ENCODE measurements at places on chromosomes 2 and 18. TPM values are rescaled to one million over a fixed set of nuclear protein-coding genes. Genes with fewer than 3 reads are reported as not detected.
A peak's percentile ranks its signal among the peaks of the same experiment; 100 is the strongest.

DNA sequence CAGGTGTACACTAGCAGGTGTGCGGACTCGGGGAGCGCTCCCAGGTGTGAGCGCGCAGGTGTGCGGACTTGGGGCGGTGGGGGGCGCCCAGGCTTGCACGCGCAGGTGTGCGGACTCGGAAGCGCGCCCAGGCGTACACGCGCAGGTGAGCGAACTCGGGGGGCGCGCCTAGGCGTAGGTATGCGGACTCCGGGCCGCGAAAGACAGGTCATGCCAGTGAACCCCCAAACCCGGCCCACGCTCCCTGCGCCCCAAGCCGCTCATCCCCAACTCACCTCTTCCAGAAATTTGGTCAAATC is 342 bp downstream of the CYB5A start:
- no peak for DNase-seq

GRCh38 chr2:149001496-149001895 is 37.0 kb upstream of the LYPD6B start:
- no peak for DNase-seq

MC5R gene
- 0.12 TPM for total RNA-seq

GRCh38 chr2:56449002-56449431 is 265.2 kb downstream of the CCDC85A start:
- DNase-seq: no peak

DNA sequence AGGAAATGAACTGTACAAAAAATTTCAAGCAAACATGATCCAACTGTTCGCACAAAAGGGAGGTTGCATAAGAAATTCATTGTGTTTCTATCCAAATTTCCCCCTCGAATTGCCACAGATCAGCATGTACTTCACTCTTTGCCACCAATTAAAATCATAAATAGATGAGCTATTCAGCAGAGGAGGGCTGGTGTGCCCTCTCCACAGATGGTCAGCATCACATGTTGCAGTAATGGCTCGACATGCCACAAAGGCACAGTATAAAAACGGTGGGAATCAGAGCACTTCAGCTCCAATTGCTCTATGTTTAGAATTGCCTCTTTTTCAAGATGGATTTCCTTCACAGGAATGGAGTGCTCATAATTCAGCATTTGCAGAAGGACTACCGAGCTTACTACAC is at the start of gene G6PC2:
G6PC2 (plus strand) TSS at position 289 of the 400 bp plus-strand sequence; CDS start at position 330, 41 bp downstream.
- no peak for DNase-seq

ANKRD30B gene
- total RNA-seq: not detected

UBR3 gene
- 23.2 TPM for total RNA-seq

IMP4 gene
- total RNA-seq: 85.8 TPM

DNA sequence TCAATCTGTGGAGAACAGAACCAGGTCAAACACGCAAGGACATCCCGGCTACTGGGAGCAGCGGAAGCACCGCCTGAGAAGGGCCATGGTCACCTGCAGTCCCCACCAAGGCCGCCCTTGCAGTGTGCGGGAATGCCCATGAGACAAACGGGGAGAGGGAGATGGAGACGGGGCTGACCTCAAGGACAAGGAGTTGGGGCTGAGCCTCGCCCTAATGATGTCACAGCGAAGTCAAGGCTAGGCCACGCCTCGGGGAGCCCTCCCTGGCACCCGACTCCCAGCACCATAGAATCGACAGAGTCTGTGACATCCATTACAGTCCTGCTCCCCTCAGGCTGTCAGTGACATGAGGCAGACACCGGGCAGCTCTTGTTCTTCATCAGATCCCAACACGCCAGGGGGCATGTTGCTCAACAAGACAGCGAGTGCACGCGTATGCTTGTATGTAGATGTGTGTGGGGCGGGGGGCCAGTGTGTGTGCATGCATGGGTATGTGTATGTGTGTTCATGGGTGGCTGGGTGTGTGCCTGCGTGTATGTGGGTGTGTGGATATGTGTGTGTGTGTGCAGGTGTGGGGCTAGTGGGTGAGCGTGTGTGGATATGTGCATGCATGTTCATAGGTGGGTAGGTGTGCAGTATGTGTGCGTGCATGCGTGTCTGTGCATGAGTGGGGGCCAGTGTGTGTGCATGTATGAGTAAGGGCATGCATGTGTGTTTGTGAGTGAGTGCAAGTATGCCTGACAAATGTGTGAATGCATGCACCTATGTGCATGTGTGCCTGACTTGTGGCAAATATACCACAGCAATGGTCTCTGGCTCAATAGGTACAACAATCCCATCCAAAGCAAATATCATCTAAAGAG is 57.0 kb downstream of the ANKMY1 start:
- peak; percentile 33 for DNase-seq

- DNase-seq: no peak
Measured at GRCh38 chr2:64853894-64854293, 135.3 kb upstream of the SLC1A4 start.

DNA sequence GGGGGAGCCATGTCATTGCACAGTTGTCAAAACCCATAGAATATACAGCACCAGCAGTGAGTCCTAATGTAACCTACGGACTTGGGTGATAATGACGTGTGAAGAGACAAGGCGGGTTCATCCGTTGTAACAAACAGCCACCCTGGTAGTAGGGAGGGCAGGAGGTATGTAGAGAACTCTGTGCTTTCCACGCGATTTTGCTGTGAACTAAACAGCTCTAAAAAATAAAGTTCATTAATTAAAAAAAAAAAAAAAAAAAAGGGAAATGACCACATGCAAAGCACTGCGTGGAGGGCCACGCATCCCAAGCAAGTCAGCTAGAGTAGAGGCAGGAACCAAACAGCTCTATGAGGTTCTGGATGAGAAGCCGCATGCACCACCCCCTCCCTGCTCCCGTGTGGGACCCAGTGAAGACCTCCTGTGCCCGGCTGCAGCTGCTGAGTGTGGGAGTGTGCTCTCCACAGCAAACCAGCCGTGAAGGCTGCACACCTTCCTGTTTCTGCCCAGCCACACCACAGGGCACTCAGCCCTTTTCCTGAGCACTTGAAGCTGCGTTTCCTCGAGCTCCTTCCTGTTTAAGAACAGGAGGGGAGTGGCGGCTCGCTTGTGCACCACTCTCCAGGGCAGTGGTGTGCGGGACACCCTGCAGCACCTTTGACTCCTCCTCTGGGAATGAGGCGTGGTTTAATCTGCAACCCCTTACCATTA is 65.6 kb downstream of the ODC1 start:
- peak; percentile 70 for DNase-seq

GRCh38 chr18:79106084-79106483 is 36.9 kb downstream of the ATP9B start:
- DNase-seq: no peak

- DNase-seq: no peak
Measured at GRCh38 chr18:28114472-28114871, 62.5 kb downstream of the CDH2 start.

DNA sequence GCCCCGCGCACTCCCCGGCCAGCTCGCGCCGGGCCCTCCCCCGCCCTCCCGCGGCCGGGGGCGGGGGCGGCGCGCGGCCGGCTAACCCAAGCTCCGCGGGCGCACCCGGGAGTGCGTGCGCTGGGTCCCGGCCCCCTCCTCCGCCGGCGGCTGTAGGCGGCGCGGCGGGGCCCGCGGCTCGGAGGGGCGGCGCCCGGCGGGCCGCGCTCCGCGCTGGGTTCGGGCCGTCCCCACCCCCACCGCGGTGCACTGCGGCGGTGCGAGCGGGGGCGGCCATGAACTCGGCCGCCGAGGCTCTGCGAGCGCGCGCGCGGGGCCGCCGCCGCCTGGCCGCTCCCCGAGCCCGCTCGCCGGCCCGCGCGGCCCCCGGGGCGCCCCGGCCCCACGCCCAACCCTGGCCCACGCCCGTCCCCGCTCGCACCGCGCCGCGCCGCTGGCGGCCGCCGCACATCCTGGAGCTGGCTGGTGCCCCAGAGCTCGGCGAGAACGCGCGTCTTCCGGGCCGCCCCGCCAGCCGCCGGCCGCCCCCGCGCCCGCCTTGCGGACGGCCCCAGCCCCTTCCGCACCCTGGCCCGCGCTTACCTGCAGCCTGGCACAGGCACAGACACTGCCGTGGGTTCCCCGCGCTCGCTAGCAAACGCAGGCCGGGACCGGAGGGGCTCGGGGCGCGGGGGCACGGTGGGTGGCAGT is at the start of gene ZBTB14:
ZBTB14 (minus strand) TSS at position 496 of the 690 bp plus-strand sequence. CDS start 2,480 bp downstream, outside the sequence.
- DNase-seq: peak; percentile 70

DNA sequence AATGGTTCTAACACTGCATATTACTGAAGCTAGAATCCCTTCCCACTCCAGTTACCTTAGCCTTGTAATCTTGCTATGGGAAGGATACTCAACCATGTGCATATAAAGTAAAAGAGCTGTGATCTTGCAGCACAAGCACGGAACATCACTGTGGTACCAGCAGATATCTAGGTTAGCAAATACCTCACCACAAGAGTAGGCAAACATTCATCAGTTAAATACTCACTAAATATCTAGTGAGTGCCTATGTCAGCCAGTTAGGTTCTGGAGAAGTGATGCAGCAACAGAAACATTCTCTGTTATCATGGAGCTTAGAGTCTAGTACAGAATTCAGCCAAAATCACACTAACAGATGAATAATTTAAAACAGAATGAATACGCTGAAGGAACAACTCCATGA is 349.6 kb upstream of the UBE2E3 start:
- DNase-seq: no peak

- DNase-seq: no peak
Measured at GRCh38 chr2:127624320-127624755, 21.6 kb upstream of the GPR17 start.

HSPE1 gene
- total RNA-seq: 170 TPM

C2orf15 gene
- total RNA-seq: 0.58 TPM

GRCh38 chr2:164523726-164524125 is 97.6 kb downstream of the GRB14 start:
- no peak for DNase-seq

DNA sequence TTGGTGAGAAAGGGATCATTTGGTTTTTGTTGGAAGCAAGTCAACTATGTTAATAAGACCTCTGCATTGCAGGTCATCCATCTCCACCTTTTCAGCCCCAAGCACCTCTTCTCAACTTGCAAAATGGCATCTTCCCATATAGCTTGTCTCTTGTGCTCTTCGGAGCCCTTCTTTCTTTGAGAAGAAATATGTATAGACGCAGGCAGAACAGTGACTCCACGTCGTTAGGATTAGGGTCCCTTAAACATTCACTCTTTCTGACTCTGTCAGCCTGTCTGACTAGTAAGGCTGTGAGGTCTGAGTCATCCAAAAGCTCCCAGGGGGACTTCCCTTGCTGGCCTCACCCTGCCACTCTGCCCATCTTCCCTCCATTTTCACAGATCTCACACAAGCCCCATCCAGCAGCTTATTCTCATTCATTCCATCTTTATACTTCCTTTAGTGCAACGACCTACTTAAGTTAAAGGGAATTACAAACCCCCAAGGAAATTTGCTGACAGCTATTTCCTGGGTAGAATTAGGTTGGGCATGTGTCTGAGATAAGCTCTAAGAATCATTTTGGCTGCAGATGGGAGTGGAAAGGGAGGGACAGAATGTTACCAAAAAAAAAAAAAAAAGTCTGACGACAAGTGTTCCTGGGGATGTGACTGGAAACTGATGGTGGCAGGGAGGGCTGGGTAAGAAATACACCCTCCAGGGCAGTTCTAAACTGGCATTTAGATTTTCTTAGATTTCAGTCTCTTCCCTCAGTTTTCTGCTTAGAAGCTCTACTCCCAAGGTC is 37.7 kb upstream of the MEX3C start:
- DNase-seq: peak; percentile 63

- no peak for DNase-seq
Measured at GRCh38 chr18:4549164-4549872, 94.2 kb upstream of the DLGAP1 start.

DNA sequence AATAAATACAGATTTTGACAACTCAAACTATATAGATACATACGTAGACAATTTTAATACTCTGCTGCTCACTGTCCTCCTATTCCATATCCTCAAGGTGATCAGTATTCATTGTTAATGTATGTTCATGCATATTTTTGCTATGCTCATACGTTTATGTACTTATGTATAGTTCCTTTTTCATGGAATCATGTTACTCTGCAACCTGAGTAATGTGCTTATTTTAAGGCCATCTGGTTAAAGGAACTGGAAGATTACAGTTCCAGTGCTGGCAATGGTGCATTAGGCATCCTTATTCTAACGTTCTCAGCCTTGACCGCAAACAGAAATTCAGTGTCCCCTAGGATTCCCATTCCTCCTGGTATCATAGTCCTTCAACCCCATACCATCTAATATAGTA is 385.0 kb upstream of the TNP1 start:
- no peak for DNase-seq

All from activated CD8-positive, alpha-beta memory T cell treated with anti-CD3 and anti-CD28 coated beads, Interleukin-2, amount 10 ng/mL, durations not matched to agents 7 days and 5 days (primary cell).